BE2C (cell line): ENCODE measurements at places on chromosomes 3 and 15.

DNA sequence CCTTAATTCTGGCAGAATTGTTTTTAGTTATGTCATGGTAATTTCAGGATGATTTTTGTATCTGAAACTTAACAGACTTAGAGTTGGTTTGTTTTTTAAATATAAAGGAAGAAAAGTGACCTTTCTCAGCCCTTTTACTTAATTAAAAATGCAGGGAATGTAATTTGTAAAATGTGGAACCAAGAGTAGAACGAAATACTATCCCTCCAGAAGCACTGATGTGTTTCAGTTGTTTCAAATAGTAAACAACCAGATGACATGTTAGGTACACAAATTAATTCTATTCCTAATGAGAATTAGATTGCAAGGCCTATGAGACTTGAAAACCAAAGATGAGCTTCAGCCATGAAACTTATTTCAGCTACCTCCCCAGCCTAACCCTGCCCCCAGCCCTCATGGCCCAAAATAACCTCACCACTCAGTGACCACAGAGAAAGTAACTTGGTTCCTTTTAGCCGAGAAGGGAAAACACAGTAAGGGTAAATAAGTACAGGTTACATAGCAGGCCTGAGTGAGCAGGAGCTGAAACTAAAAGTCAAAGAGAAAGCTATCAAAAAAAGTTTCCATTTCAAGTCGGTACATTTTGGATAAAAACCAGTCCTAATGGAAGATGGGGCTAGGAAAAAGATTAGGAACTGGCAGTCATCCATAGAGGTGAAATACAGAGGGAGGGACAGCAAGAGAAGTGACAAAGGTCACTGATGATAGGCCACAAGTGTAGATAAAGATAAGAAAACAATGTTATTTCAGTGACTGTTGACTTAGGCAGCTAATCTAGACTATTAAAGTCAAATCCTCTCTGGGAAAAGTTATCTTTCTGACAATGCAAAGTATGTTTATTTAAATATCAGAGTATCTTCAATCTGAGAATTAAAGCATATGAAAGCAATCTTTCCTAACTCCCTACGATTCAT lies 23.2 kb downstream of the SENP8 start:
- DNase-seq, result no peak

DNA sequence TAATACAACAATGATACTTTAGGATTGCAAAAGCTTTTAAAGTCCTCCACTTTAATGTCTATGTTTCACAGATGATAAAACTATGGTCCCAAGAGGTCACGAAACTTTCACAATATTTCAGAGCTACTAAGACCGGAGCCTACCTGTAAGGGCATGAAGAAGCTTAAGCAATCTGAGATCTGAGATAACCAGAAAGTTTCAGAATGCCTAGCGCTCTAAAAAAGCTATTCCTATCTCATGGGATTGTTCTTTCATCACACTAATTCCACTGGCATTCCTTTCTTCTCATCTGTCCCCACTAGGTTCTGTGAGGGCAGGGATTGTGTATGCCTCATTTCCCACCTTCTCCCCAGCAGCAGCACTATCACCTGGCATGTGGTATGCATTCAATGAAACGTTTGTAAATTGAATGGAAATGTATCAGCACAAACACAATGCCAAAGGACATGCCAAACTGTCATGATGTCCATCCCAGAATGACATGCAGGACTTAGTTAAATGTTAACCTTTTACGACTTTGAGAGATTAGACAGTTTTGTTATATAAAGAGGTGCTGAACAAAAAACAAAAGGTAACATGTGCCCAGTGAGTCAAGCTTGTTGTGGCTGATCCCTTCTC lies 104.7 kb upstream of the NR2F2 start:
- no peak for DNase-seq

DNA sequence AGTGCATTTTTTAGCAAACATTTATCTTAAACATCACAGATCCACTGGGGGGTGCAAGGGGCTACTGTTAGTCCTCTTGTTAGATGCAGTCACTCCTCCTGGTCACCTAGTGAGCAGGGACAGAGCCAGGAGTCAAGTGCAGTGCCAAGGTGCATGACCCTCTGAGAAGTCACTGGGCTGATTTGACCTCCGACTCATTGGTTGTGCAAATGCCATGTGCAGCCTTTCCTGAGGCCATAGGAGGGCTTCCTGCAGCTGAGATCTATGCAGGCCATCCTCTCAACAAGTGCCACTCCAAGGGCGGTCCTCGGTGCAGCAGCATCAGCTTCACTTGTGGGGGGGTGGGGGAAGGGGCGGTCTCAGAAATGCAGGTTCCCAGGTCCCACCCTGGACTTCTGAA lies 60.2 kb downstream of the GPD1L start:
- DNase-seq, result no peak

GRCh38 chr15:88031461-88031860 lies 225.1 kb downstream of the NTRK3 start:
- DNase-seq, result no peak

GRCh38 chr15:94580211-94580885 lies 349.0 kb downstream of the MCTP2 start:
- DNase-seq, result peak; percentile 32

DNA sequence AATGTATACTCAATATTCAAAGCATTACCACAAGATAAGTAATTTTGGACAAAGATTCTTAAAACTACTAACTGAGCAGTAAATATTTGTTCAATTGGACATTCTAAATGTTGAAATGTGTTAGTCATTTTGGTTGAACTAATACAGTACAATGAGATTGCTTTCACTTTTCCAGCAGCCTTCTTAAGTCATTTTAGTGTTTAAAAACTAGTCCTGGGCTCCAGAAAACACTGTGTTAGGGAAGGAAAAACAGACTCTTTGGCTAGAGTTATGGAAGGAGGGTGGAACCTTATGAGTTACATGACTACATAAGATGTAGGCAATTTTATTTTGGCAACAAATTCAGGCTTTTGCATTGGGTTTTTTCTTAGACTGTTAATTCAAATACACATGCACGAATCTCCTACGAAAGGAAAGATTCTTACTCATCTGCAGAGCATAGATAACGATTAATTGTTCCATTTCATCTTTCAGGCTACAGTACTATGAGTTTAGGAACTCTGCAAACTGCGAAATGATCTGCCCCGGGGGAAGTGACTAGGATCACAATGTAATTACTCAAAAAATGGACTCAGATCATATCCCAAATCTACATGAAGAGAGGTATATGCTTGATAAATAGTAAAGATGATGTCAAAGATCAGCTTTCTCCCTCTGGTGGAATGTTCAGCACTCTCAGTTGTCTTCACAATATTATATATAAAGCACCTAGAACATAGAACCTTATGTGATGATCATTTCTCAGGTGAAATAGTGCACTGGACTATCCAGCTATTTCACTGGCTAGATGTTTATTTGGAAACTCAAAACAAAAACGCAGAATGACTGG lies 492.8 kb upstream of the MDFIC2 start:
- DNase-seq, result no peak

DNA sequence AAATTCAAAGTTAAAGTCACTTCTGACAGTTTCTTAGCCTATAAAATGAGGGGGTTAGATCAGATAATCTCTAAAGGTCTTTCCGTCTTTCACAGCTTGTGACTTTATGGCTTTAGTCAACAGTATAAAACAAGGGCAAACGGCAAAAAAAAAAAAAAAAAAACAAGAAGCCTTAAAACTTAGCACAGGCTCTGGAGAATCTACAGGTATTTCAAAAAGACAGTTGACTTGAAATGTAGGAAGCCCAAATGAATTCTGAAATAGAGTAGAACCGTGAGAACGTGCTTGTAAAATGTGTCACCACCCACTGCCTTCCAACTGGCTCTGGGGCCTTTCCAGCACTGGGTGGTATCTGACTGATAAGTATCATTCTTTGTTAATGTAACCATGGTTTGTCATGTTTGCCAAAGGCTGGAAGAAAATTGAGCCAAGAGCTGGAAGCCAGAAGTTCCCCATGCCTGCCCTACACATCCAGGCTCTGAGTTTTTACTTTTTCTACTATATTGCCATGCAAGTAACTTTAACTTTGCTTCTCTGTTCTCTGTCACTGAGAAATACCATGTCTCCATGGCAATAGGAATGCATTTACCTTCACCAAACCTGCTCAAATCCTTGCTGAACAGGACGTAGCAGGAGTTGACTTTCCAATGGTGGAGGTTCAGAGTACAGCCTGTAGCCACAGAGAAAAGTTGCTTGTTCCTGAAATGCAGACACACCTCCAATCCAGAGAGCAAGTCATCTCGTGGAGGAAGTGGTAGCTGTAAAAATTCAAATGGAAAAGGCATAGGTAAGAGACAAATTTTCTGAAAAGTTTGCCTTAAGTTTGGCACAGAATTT lies 35.8 kb upstream of the THSD4 start:
- DNase-seq, result no peak

DNA sequence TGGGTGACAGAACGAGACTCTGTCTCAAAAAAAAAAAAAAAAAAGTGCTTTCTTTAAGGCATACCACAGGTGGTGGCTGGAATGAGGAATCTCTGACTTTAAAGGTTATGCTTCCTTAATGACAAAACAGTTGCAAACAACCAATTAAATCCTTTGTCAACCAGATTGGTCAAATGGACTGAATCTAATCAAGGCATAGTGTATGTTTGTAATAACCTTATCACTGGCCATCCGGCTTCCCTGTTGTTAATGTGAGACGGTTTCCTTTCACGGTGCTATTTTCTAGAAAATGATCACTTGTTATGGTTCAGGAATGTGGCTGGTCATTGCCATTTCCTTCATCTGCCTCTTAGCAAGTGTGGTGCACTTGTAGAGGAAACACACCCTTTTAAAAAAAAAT lies 75.9 kb downstream of the FLNB start:
- DNase-seq, result no peak

- peak; percentile 30 for DNase-seq
These were observed 109.6 kb upstream of the UMPS start for GRCh38 chr3:124620600-124621063.

DNA sequence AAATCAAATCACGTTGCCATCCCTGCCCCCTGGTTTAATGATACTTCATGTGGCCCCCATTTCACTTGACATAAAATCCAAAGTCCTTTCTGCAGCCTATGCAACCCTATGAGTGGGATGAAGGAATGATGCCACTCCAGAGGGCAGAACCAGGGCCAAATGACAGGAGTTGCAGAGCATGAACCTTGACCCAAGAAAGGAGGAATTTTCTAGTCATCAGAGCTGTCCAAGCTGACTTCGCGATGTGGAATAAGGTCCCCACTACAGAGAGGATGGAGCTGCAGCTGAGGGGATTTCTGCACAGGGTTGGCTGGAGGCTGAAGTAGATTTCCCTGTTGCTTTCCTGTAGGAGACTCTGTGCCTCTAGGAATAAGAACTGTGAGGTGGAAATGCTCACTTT lies 15.8 kb upstream of the EPHB3 start:
- DNase-seq, result no peak
